ENCODE measurements at places on chromosomes 1 and 21. TPM values are rescaled to one million over a fixed set of nuclear protein-coding genes. Genes with fewer than 3 reads are reported as not detected.

The UBASH3A gene
- total RNA-seq = not detected

The C1orf105 gene
- total RNA-seq = not detected

The KIF21B gene
- under 0.01 TPM for total RNA-seq

The SLC45A1 gene
- 2.3 TPM for total RNA-seq

The SLAMF6 gene
- not detected for total RNA-seq

The CHD1L gene
- total RNA-seq = 44.2 TPM

The EXO1 gene
- total RNA-seq = 3.0 TPM

DNA sequence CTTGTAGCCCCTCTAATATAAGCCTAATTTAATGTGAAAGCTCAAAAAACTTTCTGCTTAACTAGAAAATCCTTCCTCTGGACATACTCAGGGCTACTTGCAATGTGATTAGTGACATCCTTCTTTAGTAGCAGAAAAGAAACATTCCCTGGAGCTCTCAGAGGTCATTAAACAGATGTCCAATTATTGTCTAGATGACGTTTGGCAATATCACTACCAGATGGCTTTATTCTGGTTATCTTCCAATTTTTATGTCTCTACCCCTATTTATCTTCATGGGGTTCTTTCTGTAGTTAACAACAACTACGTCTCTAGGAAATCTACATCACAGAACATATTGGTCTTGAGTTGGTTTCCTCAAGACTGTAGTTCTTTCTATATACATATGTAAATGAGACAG lies 44.2 kb downstream of the CTH start:
- H3K4me1 ChIP-seq = no peaks in the 10 kb centered on the region
- no peaks in the 10 kb centered on the region for H3K36me3 ChIP-seq
- peak; percentile 22 for DNase-seq
- H3K4me3 ChIP-seq = no peak overlapping the region

GRCh38 chr1:155322571-155322952 lies 1.9 kb downstream of the RUSC1 start:
- peaks cover 16% of the 10 kb centered on the region for H3K36me3 ChIP-seq
- peaks cover 23% of the 10 kb centered on the region for H3K4me1 ChIP-seq
- peak overlapping the region; percentile 58 for H3K4me3 ChIP-seq
- DNase-seq = peak; percentile 34
- H3K27me3 ChIP-seq = no peaks in the 10 kb centered on the region

DNA sequence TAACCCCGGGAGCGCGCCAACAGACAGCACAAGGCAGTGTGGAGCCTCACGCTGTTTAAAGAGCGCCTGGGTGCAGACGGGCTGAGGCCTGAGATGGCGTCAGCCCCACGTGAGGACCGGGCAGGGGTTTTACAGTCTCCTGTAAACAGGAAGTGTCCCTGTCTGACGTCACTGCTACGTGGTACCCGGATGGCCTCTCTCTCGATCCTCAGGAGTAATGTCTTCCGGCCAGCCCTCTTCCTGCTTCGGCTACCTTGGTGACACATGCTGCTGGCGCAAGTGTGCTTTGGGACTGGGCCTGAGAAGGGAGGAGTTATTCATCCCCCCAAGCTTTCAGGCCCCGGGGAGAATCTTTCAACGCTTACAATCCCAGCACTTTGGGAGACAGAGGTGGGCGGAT lies 41.2 kb downstream of the CNST start:
- DNase-seq = no peak
- H3K36me3 ChIP-seq = no peaks in the 10 kb centered on the region
- H3K4me3 ChIP-seq = no peak overlapping the region

DNA sequence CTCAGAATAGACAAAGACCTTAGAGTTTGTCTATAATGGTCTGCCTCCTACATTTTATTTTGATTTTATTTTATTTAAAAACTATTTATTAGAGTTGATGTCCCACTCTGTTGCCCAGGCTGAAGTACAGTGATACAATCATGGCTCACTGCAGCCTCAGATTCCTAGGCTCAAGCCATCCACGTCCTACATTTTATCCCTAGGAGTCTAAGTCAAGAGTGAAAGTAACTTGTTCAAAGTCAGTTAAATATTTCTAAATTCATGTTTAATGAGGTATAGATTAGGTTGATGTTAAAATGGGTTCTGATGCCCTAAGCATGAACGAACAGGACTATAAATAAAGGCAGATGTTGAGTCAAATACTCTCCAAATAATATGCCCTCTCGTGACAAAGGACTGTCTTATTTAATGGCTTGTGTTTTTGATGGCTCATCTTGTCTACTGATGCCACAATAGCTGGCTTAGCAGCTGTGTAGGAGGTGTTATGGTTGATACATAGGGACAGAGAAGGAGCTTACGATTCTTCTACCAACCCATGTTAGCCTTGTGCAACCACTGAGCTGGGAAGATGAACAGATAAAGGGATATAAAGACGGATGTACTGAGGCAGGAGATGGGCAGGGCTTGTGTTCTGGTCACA lies 66.0 kb upstream of the CR1L start:
- no peaks in the 10 kb centered on the region for H3K27me3 ChIP-seq
- DNase-seq = no peak
- no peaks in the 10 kb centered on the region for H3K36me3 ChIP-seq
- H3K27ac ChIP-seq = no peak overlapping the region
- H3K4me1 ChIP-seq = no peaks in the 10 kb centered on the region

DNA sequence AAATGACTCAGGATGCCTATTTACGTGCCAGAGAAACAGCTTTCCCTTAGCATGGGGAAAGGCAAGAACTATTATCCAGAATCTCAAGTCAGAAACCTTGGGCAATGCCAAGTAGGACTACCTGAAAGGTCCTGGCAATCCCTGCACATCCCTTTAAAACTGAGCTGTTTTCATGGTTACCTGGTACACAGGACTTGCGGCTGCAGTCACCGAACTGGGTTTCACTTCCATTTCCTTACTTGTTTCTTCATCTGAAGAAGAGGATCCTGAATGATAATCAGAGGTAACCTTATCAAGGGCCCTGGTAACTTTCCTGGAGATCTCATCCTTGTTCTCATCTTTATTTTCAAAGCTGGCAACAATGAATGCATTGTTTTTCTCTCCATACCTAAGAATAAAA lies 14.3 kb downstream of the BTG3 start:
- H3K27me3 ChIP-seq = no peaks in the 10 kb centered on the region
- H3K4me3 ChIP-seq = no peak overlapping the region
- no peak for DNase-seq
- no peaks in the 10 kb centered on the region for H3K36me3 ChIP-seq
- no peak overlapping the region for H3K27ac ChIP-seq

GRCh38 chr1:63042278-63042677 lies 258.3 kb downstream of the ATG4C start:
- H3K4me1 ChIP-seq = no peaks in the 10 kb centered on the region
- no peak overlapping the region for H3K4me3 ChIP-seq
- no peaks in the 10 kb centered on the region for H3K36me3 ChIP-seq
- no peak for DNase-seq
- H3K27ac ChIP-seq = no peak overlapping the region
- no peaks in the 10 kb centered on the region for H3K27me3 ChIP-seq

DNA sequence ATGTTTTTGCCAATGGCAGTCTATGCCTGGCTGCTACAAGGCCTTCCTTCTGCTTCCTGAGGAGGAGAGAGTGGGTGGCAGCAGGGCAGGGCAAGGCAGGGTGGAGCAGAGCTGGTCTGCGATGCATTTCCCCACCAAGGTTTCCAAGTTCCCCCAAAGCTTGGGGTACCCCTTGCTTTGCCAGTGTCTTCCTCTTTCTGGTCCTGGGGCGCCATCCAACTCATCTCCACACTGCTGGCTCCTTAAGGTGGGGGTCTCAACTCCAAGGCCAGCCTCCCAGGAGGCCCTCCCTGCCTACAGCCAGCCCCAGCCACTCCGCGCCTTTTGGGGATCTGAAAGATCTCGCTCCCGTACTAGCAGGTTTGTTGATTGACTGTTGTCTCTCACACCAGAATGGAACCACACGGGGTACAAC lies 3.9 kb upstream of the SKI start:
- no peak for DNase-seq
- H3K4me3 ChIP-seq = no peak overlapping the region
- H3K27ac ChIP-seq = no peak overlapping the region
- peaks cover 2% of the 10 kb centered on the region for H3K36me3 ChIP-seq

- DNase-seq = no peak
- no peaks in the 10 kb centered on the region for H3K36me3 ChIP-seq
- no peak overlapping the region for H3K4me3 ChIP-seq
- H3K4me1 ChIP-seq = no peaks in the 10 kb centered on the region
Observed at GRCh38 chr1:106688446-106688845, 368.0 kb upstream of the PRMT6 start.

GRCh38 chr1:180228648-180229482 lies 1.2 kb upstream of the LHX4 start:
- DNase-seq = no peak
- H3K27ac ChIP-seq = no peak overlapping the region
- H3K36me3 ChIP-seq = no peaks in the 10 kb centered on the region
- peaks cover 55% of the 10 kb centered on the region for H3K27me3 ChIP-seq
- H3K4me1 ChIP-seq = peaks cover 9% of the 10 kb centered on the region

- peaks cover 13% of the 10 kb centered on the region for H3K36me3 ChIP-seq
- peak overlapping the region; percentile 99 for H3K27ac ChIP-seq
- peak overlapping the region; percentile 41 for H3K4me3 ChIP-seq
Observed at GRCh38 chr1:156123356-156124196, 9.1 kb downstream of the LMNA start.

DNA sequence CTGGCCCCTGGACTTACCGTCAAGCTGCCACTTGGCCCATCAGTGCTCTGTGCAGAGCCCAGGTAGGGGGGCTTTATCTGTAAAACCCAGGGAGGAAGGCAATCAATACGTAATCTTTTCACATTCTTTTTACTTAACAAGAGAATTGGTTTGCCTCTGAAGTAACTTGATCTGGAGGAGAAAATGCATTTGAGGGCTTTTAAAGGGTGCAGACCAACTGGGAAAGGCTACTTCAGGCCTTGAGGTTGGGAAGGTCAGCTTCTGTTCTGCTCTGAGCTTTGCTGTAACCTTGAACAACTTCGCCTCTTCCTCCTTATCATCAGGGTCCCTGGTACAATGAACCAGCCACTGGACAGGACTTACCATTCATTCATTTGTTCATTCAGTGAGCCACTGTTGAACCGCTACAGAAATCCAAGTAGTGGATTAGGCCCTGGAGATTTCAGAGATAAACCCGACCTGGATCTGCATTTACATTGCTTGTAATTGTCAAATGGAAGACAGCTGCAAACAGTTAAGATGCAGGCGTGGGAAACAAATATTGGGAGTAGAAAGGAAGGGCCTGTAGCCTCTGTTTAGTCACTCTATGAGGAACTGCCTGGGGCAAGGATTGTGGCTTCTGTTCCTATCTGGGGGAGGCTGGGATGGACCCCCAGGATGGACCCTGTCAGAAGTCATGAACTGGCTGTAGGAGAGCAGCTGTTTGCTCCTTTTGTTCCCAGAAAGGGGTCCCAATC lies 90.9 kb downstream of the MAN1C1 start:
- no peaks in the 10 kb centered on the region for H3K27me3 ChIP-seq
- H3K36me3 ChIP-seq = no peaks in the 10 kb centered on the region
- peaks cover 21% of the 10 kb centered on the region for H3K4me1 ChIP-seq

DNA sequence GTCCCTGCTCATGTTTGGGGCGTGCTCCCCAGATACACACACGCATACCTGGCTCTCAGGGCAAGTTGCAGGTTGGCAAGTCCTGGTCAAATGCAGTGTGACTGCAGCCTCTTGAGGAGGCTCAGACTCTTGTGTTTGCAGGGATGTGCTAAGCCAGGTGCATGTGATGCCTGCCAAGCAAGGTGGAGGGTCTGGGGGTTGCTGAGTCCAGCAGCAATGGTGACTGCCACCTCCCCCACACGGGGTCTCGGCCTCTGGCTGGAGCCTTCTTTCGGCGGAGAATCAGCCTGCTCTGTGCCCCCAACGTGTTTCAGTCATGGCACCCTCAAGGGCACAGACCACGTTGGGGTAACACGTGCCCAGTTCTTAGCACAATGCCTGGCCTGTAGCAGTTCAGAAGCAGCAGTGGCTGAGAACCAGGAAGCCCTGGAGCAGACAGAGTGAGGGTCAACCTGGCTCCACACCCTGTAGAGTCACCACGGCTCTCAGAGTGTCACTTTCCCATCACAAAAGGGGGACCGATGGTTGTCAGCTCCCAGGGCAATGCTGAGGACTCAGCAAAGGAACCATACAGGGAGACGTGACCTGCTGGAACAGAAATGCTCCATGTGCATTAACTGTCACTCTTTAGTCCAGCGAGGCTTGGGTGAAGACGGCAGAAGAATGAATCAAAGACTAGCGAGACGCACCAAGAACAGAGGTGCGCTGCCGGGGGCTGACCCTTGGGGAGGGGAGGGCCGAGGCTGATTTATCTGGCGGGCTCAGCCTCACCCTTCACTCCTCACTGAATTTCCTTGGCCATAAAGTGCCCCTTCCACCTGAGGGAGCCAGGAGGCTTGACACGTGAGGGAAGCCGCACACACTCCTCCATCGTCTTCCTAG lies 109.0 kb downstream of the PGBD5 start:
- H3K27me3 ChIP-seq = no peaks in the 10 kb centered on the region
- H3K4me3 ChIP-seq = no peak overlapping the region
- DNase-seq = no peak
- no peaks in the 10 kb centered on the region for H3K4me1 ChIP-seq

DNA sequence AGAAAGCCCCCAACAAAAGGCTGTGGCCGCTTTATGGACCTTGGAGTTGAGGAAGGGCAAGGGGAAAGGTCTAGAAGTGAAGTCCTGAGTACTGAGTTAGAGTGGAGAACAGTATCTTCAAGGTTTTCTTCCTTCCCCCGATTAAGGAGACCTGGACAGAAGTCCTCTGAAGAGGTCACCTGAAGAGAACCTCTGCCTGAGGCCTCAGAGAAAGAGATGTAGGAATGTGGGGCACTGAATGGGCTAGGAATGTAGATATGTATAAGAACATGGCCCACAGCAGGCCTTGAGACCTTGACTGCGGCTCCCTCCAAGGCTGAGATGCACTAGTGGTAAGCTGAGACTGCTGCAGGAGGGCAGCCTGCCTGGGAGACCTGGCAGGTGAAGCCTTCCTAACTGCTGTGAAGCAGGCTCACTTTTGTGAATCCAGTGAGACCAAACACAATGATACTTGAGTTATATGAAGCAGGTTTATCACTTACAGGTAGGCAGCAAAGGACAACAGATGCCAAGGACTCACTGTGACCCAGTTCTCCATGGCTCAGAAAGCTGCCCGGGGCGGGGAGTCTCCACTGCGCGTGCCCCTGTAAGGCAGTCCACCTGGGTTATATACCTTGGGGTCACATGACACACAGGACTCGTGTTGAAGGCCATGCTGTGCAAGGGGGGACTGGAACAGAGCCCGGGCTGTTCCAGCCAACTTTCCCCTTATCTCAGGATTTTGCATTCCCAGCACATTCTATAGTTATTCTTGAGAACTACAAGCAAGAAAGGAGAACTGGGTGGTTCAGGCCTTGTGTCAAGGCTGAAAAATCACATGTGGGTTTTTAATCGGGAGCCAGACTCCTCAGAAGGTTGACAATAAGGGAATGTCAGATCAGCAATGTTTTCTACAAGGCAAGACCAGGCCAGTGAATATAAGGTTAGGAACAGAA lies 78.8 kb upstream of the PPM1J start:
- no peak overlapping the region for H3K4me3 ChIP-seq
- DNase-seq = no peak
- no peaks in the 10 kb centered on the region for H3K27me3 ChIP-seq

- no peak overlapping the region for H3K27ac ChIP-seq
- no peaks in the 10 kb centered on the region for H3K4me1 ChIP-seq
- H3K36me3 ChIP-seq = no peaks in the 10 kb centered on the region
- H3K4me3 ChIP-seq = no peak overlapping the region
Observed at GRCh38 chr21:19523746-19524145, 1120.2 kb upstream of the TMPRSS15 start.
